NCI-H345 (cell line): ENCODE measurements at places on chromosomes 6 and 20.

DNA sequence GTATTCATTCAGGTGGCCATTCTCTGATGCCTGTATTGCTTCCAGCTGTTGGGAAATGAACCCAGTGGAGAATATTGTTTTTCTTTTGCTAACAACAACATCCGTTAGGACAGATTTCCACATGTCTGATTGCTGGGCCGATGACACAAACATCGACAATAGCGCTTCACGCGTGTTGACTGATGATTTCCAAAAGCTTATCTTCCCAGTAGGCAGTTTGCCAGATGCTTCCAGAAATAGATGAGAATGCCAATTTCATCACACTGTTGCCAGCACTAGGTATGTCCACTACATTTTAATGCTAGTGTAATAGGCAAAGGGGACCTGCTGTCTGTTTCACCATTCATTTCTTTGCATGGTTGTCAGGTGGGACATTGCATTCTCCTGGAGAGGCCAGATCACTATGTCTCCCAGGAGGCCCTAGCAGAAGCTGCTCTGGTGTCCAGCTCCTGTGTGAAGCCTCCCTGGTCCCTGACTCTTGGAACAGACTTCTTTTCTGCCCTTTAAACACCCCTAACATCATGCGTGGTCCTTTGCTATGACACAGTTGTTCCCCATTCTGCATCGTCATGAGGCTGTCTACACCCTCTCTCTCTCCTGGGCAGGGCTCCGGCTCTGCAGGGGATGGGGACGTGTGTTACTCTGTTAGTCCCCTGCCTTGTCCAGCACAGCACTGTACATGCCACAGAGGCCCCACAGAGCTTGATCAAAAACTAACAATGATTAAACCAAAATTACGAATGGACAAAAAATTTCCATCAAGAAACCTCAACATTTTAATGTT, 181.6 kb downstream of the CDH26 start:
- no peak for DNase-seq

GRCh38 chr6:168628732-168629245, 187.8 kb downstream of the SMOC2 start:
- DNase-seq = no peak

- no peak for DNase-seq
These were observed 14.8 kb downstream of the DDRGK1 start for GRCh38 chr20:3189561-3190131.

- no peak for DNase-seq
These were observed 165.9 kb downstream of the NRN1 start for GRCh38 chr6:5840734-5841390.

DNA sequence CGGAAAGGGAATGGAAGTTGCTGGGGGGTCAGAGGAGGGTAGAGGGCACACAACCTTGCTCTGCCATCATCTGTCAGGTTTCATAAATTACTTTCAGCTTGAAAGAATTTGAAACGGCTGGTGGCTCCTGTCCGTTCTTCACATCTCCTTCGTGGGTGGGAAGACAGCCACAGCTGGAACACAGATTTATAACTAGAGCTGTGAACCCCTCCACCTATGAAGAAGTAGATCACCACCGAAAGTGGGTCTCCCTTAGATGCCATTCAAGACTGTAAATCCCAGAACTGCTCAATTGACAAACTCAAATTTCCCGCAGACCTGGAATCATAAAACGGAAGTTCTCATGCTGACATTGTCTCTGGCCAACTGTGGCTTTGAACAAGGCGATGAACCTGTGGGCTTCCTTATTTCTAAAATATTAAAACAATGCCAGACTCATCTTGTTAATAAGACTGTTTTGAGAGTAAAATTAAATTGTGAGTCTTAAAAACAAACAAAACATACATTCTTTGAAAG, 65.3 kb downstream of the BTBD3 start:
- DNase-seq = no peak

DNA sequence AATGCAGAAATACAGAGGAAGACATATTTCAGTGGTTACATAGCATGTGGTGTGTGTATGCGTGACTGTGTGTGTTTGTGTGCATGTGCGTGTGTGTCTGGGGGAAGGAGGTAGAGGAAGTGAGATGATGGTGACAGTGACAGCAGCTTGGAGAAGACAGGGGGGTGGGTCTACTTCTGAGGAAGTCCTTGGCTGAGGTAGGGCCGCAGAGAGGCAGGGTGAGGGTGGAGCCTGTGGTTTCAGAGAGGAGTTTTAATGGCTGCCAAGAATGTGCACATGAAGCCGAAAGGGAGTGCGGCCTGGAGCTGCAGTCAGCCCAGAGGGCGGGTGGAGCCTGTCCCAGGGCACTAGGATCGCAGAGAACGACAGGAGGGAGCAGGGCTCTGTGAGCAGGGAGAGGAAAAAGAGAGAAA, 22.7 kb upstream of the RNF24 start:
- DNase-seq = no peak

DNA sequence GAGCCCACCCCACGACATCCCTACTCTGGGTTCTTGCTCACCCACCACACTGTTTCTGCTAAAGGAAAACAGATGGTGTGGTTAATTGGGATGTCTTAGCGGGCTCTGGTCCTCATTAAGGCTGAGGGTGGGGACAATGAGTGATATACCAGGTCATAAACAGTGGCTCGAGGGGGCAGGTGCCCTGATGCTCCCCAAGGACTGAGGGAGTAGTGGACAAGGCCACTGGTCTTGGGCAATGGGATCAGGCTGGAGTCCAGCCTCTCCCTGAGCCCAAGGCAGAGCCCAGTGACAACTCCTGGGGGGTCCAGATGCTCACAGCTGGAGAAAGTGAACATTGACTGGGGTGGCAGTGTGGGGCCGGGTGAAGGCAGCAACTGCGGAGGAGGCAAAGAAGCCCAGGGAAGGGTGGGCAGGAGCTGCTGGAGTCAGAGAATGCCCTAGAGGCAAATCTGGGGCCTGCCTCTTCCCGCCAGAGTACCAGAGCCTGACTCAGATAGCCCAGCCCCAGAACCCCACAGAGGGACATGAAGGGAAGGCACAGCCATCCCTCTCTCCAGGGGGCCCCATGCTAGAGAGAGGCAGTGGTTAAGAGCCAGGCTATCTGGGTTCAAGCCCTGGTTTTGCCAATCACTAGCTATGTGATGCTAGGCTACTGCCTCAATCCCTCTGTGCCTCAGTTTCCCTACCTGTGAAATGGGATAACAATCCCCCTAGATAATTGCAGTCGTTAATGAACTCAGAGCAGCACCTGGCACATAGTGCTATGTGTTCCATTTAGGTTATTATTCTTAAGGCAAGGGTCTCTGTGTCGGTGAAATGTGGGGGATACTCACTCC, 72.3 kb downstream of the MRPL14 start:
- no peak for DNase-seq

GRCh38 chr6:157173776-157174175, 149.5 kb downstream of the TMEM242 start:
- DNase-seq = no peak

DNA sequence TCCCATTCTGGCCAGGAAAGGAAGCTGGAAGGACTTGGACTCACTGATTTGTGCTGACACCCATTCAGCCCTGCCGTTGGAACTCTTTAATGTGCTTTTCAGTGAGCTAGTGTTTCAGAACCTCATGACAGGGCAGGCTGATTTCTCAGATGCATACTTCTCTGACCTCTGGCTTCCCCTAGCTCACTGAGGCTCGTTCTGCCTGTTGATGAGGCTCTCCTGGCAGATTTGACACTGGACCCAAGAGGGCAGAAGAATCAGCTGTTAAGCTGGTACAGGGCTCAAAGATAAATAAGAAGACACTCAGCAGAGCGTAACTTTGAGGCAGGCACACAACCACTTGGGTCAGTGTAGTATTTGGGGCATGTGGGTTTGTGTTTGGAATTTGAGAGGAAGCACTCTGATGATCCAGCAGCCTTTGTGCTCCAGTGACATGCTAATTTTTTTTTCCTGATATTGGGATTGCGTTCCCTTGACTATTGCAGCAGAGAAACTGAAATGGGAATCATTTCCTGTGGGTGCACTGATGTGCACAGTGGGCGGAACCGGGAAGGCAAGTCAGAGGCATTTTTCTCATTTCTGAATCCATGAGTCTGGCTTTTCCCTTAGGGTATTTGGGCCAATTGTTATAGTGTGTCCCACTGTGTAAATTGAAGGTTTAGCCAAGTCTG, 80.2 kb downstream of the CARMIL1 start:
- peak; percentile 17 for DNase-seq

DNA sequence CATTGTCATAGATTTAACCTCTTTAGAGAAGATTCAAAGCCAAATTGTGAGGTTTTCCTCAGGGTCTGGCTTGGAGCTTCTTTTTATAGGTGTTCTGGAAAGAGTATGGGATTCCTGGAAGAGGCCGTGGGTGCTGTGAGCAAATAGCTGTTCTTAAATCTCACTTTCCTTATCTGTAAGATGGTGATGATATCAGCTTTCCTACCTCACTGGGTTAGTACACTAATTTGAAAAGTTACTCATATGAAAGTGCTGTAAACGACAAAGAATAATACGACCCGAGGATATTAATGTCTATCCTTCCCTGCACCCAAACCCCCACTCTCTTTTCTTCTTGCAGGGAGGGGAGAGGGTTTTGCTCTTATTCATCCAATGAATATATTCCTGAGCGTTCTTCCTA, 116.9 kb upstream of the ENPP5 start:
- DNase-seq = no peak

GRCh38 chr6:5761370-5761769, 245.4 kb downstream of the NRN1 start:
- DNase-seq = no peak

- DNase-seq = no peak
These were observed 22.4 kb downstream of the ITCH start for GRCh38 chr20:34385464-34385863.

GRCh38 chr6:156250593-156250992, 526.6 kb upstream of the ARID1B start:
- no peak for DNase-seq

DNA sequence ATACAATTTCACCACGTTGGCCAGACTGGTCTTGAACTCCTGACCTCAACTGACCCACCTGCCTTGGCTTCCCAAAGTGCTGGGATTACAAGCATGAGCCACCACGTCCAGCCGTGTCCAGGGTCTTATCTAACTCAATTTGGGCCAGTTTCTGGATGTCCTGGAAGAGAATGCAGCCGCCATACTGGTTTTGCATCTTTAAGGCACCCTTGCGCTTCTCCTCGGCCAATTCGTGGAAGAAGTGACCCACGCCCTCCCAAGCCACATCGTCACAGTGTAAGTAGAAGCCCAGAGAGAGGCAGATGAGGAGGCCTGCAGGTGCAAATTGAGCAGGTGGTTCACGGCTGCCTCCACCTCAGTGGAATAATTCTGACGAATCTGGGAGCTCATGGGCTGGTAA, 3.7 kb upstream of the ZNF335 start:
- no peak for DNase-seq

- DNase-seq = peak; percentile 80
These were observed 54.1 kb downstream of the VEGFA start for GRCh38 chr6:43823879-43824702.

DNA sequence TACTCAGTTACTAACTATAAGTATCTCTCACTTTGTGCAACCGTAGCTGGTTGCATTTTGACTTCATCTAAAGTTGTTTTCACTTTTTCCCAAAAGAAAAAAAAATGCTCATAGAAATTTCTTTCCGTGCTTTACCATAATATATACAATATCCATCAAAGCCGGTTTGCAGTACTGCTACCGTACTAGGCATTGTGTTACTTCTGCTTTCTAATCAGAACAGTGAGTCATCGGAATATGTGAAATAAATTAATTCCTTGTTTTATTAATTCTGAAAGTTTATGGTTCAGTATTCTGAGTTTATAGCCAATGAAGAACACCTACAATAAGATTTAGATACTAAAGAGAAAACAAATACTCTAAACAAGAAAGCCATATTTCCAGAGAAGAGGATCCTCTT, 72.5 kb downstream of the TNFRSF21 start:
- no peak for DNase-seq

- no peak for DNase-seq
These were observed 38.7 kb downstream of the MAP3K5 start for GRCh38 chr6:136753624-136754023.

GRCh38 chr6:43383021-43383667, 13.7 kb upstream of the ZNF318 start:
- no peak for DNase-seq
